ENCODE measurements at places on chromosomes 6 and 20. TPM values are rescaled to one million over a fixed set of nuclear protein-coding genes. Genes with fewer than 3 reads are reported as not detected.

PPT2 gene
- 4.2 TPM for total RNA-seq

GRCh38 chr6:77092971-77093370, 370.3 kb downstream of the HTR1B start:
- no peaks in the 10 kb centered on the region for H3K36me3 ChIP-seq
- no peaks in the 10 kb centered on the region for H3K4me1 ChIP-seq
- H3K4me3 ChIP-seq, result no peak overlapping the region
- no peak for DNase-seq
- no peaks in the 10 kb centered on the region for H3K27me3 ChIP-seq
- no peak overlapping the region for H3K27ac ChIP-seq

- no peaks in the 10 kb centered on the region for H3K4me1 ChIP-seq
- no peaks in the 10 kb centered on the region for H3K36me3 ChIP-seq
- no peak overlapping the region for H3K4me3 ChIP-seq
- H3K27ac ChIP-seq, result no peak overlapping the region
- no peaks in the 10 kb centered on the region for H3K27me3 ChIP-seq
Measured at GRCh38 chr20:59908855-59909254, 24.6 kb downstream of the SYCP2 start.

- H3K27me3 ChIP-seq, result no peaks in the 10 kb centered on the region
- H3K27ac ChIP-seq, result no peak overlapping the region
- no peaks in the 10 kb centered on the region for H3K4me1 ChIP-seq
- no peak for DNase-seq
Measured at GRCh38 chr20:40860487-40860902, 168.1 kb upstream of the TOP1 start.

DNA sequence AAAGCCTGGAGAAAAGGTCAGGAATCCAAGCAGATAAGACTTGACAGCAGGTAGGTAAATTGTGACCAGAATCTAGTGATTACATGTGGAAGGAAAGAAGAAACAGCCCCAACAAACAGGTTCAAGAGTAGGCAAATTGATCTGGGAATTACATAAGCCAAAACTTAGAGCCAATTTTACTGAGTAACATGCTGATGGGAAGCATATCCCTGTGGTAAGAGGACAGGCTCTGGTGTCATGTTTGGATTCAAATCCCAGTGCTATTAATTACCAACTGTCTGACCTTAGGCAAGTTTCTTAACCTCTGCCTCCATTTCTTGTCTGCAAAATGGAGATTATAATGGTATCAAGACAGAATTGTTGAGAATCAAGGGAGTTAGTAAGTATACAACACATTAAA, 20.4 kb downstream of the MCM9 start:
- DNase-seq, result no peak
- no peaks in the 10 kb centered on the region for H3K4me1 ChIP-seq
- no peaks in the 10 kb centered on the region for H3K27me3 ChIP-seq
- H3K36me3 ChIP-seq, result peaks cover 11% of the 10 kb centered on the region

TBP gene
- total RNA-seq, result 29.5 TPM

BTN1A1 gene
- 0.74 TPM for total RNA-seq

DNA sequence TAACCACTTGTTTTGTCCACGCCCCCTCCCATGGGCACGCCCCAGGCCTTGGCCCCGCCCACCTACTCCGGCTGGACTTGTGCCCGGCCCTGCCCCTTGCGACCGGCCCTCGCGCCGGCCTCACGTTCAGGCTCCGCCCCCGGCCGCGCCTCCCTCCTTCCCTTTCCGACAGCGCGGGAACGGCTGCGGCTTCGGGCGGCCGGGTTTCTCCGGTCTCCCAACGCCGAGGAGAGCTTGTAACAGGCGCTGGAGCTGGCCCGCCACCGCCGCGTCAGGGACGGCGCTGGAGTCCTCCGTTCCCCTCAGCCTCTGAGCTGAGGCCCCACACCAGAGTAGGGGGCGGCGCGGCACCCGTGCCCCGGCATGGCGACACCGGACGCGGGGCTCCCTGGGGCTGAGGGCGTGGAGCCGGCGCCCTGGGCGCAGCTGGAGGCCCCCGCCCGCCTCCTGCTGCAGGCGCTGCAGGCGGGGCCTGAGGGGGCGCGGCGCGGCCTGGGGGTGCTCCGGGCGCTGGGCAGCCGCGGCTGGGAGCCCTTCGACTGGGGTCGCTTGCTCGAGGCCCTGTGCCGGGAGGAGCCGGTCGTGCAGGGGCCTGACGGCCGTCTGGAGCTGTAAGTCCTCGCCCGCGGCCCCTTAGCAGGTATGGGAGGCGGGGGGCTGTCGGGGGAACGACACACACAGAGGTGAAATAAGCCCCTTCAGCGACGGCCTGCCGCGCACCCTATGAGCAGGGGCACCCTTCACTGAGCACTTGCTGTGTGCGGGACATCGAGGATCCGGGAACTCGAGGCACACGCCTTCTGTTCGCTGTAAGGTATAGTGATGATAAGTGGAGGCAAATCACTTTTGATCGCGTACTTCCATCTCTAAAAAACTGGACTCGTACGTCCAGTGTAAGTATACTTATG, at the start of gene FANCE:
Gene FANCE (plus strand): TSS at position 156 of the 908 bp plus-strand sequence. CDS start 208 bp downstream, at position 364.
- H3K27ac ChIP-seq, result peak within 1 kb of the TSS; percentile 25
- DNase-seq, result peak; percentile 90
- no peaks in the 10 kb centered on the region for H3K27me3 ChIP-seq
- peaks cover 5% of the 10 kb centered on the region for H3K36me3 ChIP-seq
- peaks cover 21% of the 10 kb centered on the region for H3K4me1 ChIP-seq

- DNase-seq, result no peak
- no peaks in the 10 kb centered on the region for H3K36me3 ChIP-seq
- H3K27me3 ChIP-seq, result no peaks in the 10 kb centered on the region
- H3K4me1 ChIP-seq, result no peaks in the 10 kb centered on the region
- no peak overlapping the region for H3K27ac ChIP-seq
Measured at GRCh38 chr6:51398793-51399192, 580.1 kb downstream of the TFAP2B start.

DNA sequence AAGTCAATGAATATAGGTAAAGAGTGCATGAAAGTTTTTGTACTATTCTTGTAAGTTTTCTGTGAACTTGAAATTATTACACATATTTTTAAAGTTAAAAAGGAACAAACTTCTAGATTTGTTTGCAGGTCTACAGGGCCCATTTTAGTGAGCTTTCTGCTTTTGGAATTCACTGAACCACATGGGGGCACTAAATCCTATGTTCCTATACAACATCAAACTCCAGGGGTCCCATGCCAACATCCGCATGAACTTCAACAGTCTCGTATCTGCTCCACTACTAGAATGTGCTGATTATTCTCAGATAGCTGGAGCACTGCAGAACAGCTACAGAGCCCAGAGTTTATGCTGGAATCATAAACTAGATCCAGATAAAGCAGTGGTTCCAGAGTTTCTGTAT, 347.9 kb upstream of the SPTLC3 start:
- DNase-seq, result no peak
- no peaks in the 10 kb centered on the region for H3K27me3 ChIP-seq
- no peak overlapping the region for H3K27ac ChIP-seq
- H3K36me3 ChIP-seq, result no peaks in the 10 kb centered on the region
- H3K4me1 ChIP-seq, result no peaks in the 10 kb centered on the region
- no peak overlapping the region for H3K4me3 ChIP-seq

DNA sequence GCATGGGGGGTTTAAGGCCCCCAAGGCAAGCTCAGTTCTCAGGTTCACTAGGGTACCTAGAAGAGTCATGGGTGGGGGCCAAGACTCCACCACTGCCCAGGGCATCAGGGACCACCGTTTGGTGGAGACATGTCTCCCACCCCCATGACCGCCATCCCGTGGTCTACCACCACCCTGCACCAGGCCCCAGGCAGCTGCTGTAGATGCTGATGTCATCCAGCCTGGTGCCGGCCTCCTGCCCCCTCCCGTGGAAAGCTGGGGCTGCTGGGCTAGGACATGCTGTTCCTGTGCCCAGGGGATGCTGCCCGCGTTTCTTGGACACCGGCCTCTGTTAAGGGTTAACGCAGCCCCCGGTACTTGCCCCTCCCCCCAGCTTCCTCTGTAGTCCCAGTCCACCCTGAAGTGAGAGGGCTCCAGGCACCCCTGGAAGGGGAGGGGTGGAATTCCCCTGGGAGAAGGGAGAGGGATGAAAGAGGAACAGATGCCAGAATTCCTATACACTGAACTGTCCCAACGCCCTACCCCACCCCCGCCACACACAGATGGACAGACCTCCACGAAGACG, 587 bp downstream of the IP6K3 start:
- no peaks in the 10 kb centered on the region for H3K27me3 ChIP-seq
- DNase-seq, result no peak
- peaks cover 3% of the 10 kb centered on the region for H3K4me1 ChIP-seq
- H3K4me3 ChIP-seq, result no peak overlapping the region
- H3K27ac ChIP-seq, result no peak overlapping the region

GRCh38 chr6:157822245-157823000, 623 bp upstream of the SNX9 start:
- H3K36me3 ChIP-seq, result no peaks in the 10 kb centered on the region
- no peak for DNase-seq
- H3K27me3 ChIP-seq, result no peaks in the 10 kb centered on the region
- peak overlapping the region; percentile 69 for H3K27ac ChIP-seq
- H3K4me1 ChIP-seq, result peaks cover 16% of the 10 kb centered on the region

SIRPB1 gene
- 1.3 TPM for total RNA-seq

FAM83C gene
- not detected for total RNA-seq

WFDC10B gene
- not detected for total RNA-seq

DNA sequence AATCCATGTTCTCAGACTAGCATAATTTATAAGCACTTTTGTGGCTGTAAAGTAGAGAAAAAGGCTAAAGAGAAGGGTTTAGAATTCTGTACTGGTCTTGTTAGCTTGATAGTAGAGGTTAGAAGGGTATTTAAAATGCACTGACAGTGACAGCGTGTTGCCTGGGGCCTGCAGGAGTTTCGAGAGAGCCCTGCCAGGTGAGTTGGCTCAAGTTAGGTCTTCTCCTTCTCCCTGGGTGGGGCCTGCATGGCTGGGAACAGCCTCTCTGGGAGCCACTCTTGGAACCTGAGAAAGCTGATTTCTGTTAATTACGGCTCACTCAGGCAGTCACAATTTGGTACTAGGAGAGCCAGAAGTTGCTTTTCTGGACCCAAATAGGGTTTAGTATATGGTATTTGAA, 103.7 kb downstream of the ARID1B start:
- no peaks in the 10 kb centered on the region for H3K36me3 ChIP-seq
- H3K4me1 ChIP-seq, result peaks cover 70% of the 10 kb centered on the region
- no peak overlapping the region for H3K4me3 ChIP-seq
- H3K27me3 ChIP-seq, result no peaks in the 10 kb centered on the region
- no peak for DNase-seq

Data from B cell (primary cell).